ENCODE measurements at places on chromosomes 7 and 10.
A peak's percentile ranks its signal among the peaks of the same experiment; 100 is the strongest.

- H3K4me3 ChIP-seq, result no peak overlapping the region
- DNase-seq, result no peak
- no peaks in the 10 kb centered on the region for H3K4me1 ChIP-seq
- no peaks in the 10 kb centered on the region for H3K36me3 ChIP-seq
- no peaks in the 10 kb centered on the region for H3K27me3 ChIP-seq
Measured at GRCh38 chr10:107232013-107232412, 67.5 kb upstream of the SORCS1 start.

- H3K4me1 ChIP-seq, result no peaks in the 10 kb centered on the region
- DNase-seq, result no peak
- H3K4me3 ChIP-seq, result no peak overlapping the region
Measured at GRCh38 chr7:83267141-83267631, 104.5 kb upstream of the PCLO start.

- no peaks in the 10 kb centered on the region for H3K36me3 ChIP-seq
- no peaks in the 10 kb centered on the region for H3K27me3 ChIP-seq
- no peak for DNase-seq
- H3K4me1 ChIP-seq, result no peaks in the 10 kb centered on the region
Measured at GRCh38 chr10:111488668-111489067, 411.8 kb downstream of the ADRA2A start.

GRCh38 chr7:157388301-157388700, 51.5 kb downstream of the DNAJB6 start:
- H3K27me3 ChIP-seq, result no peaks in the 10 kb centered on the region
- no peak overlapping the region for H3K4me3 ChIP-seq
- peaks cover 22% of the 10 kb centered on the region for H3K4me1 ChIP-seq
- no peak overlapping the region for H3K27ac ChIP-seq
- peaks cover 95% of the 10 kb centered on the region for H3K36me3 ChIP-seq
- no peak for DNase-seq

- H3K27ac ChIP-seq, result no peak overlapping the region
- no peaks in the 10 kb centered on the region for H3K4me1 ChIP-seq
Measured at GRCh38 chr10:63563623-63564022, 42.4 kb downstream of the REEP3 start.

DNA sequence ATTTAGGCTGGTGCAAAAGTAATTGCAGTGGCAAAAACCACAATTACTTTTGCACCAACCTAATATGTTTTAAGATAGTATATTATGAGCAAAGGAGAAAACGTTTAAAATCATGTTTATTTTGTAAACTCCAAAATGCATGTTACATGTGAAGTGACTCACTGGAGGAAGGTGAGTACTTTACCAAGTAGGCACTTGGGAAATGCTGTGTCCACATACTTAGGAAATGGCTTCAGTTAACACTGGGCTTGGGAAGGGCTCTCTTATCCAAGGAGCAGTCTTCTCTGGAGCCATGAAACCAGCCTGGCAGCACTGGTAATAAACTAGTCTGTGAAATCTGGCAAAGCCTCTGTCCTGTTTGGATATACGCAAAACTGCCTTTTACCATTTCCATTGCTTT, 4.4 kb downstream of the RPS24 start:
- no peak overlapping the region for H3K4me3 ChIP-seq
- H3K27ac ChIP-seq, result no peak overlapping the region
- peaks cover 18% of the 10 kb centered on the region for H3K36me3 ChIP-seq
- no peak for DNase-seq
- H3K27me3 ChIP-seq, result no peaks in the 10 kb centered on the region

DNA sequence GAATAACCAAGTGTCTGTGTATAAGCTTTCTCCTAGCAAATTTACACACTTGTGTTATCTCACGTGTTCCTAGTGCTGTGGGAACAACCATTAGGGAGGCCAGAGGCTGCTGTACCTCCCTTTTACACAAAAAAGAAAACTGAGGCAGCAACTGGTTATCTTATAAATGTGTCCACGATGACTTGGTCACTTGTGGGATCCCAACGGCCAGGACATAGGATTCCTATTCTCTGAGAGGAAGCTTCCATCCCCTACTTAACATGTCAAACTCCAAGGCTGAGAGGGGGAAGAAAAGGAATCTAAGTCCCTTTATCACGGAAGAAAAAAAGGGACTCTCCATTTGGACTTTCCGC, 484 bp downstream of the ZNF438 start:
- H3K27me3 ChIP-seq, result no peaks in the 10 kb centered on the region
- H3K36me3 ChIP-seq, result no peaks in the 10 kb centered on the region
- H3K27ac ChIP-seq, result peak overlapping the region; percentile 98
- H3K4me1 ChIP-seq, result peaks cover 13% of the 10 kb centered on the region

- no peaks in the 10 kb centered on the region for H3K36me3 ChIP-seq
- H3K27ac ChIP-seq, result no peak overlapping the region
- H3K4me3 ChIP-seq, result no peak overlapping the region
- no peak for DNase-seq
- H3K4me1 ChIP-seq, result peaks cover 13% of the 10 kb centered on the region
Measured at GRCh38 chr10:137606-138005, 2.4 kb downstream of the ZMYND11 start.

DNA sequence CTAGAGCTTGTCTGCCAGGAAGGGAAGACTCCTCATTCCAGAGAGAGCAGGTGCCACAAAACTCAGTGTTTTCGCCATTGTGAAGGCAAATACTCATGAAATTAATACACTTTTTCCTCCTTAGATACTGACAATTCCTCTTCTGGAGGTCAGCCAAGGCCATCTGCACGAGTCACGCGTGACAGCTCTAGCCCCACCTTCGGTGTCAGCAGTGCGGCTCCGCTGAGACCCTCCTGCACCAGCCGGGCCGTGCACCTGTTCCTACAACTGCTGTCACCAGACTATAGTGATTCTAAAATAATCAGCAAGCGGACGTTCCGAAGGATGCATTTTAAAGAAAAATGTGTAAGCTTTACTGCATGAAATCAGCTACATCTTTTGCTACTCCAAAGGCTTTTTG, 127.7 kb downstream of the DIP2C start:
- no peak overlapping the region for H3K27ac ChIP-seq
- no peaks in the 10 kb centered on the region for H3K27me3 ChIP-seq
- H3K36me3 ChIP-seq, result no peaks in the 10 kb centered on the region
- DNase-seq, result no peak
- H3K4me1 ChIP-seq, result peaks cover 10% of the 10 kb centered on the region
- H3K4me3 ChIP-seq, result no peak overlapping the region

- H3K4me3 ChIP-seq, result no peak overlapping the region
- H3K27ac ChIP-seq, result no peak overlapping the region
- H3K36me3 ChIP-seq, result no peaks in the 10 kb centered on the region
- no peaks in the 10 kb centered on the region for H3K4me1 ChIP-seq
- no peak for DNase-seq
Measured at GRCh38 chr10:4212111-4212630, 427.2 kb upstream of the KLF6 start.

GRCh38 chr7:55280031-55280454, 85.1 kb upstream of the LANCL2 start:
- no peak overlapping the region for H3K4me3 ChIP-seq
- no peaks in the 10 kb centered on the region for H3K27me3 ChIP-seq
- no peak for DNase-seq
- no peaks in the 10 kb centered on the region for H3K4me1 ChIP-seq

DNA sequence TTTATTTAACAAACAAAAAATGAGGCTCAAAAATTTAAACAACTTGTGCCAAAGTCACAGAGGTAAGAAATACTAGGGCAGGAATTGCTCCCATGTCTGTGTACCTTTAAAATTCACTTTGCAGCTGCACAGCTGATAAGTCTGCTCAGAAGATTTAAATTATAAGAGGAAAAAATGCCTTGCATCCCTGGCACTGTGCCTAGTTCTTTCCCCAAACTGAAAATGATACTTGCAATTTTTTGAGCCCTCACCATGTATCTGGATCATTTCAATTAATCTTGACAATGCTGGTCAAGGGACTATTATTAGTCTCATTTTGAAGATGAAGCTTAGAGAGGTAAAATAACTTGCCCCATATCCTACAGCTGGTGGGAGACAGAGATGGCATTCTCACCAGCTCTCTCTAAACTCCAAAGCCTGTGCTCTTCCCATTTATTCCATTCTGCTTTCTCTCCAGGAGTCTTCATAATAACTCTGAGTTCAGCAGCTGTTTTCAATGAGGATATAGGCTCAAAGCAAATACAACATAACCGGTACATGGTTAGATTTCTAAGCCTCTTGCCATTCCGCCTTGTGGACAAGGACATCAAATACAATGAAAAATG, 350.5 kb upstream of the LRRTM3 start:
- no peaks in the 10 kb centered on the region for H3K36me3 ChIP-seq
- no peak overlapping the region for H3K27ac ChIP-seq
- H3K27me3 ChIP-seq, result no peaks in the 10 kb centered on the region

GRCh38 chr10:1243486-1244234, 187.5 kb downstream of the WDR37 start:
- H3K27me3 ChIP-seq, result no peaks in the 10 kb centered on the region
- H3K36me3 ChIP-seq, result no peaks in the 10 kb centered on the region
- no peak overlapping the region for H3K4me3 ChIP-seq
- H3K4me1 ChIP-seq, result no peaks in the 10 kb centered on the region
- H3K27ac ChIP-seq, result no peak overlapping the region

Measured in esophagus squamous epithelium (tissue), 5 donors.